ENCODE measurements at places on chromosomes 1 and 21.

DNA sequence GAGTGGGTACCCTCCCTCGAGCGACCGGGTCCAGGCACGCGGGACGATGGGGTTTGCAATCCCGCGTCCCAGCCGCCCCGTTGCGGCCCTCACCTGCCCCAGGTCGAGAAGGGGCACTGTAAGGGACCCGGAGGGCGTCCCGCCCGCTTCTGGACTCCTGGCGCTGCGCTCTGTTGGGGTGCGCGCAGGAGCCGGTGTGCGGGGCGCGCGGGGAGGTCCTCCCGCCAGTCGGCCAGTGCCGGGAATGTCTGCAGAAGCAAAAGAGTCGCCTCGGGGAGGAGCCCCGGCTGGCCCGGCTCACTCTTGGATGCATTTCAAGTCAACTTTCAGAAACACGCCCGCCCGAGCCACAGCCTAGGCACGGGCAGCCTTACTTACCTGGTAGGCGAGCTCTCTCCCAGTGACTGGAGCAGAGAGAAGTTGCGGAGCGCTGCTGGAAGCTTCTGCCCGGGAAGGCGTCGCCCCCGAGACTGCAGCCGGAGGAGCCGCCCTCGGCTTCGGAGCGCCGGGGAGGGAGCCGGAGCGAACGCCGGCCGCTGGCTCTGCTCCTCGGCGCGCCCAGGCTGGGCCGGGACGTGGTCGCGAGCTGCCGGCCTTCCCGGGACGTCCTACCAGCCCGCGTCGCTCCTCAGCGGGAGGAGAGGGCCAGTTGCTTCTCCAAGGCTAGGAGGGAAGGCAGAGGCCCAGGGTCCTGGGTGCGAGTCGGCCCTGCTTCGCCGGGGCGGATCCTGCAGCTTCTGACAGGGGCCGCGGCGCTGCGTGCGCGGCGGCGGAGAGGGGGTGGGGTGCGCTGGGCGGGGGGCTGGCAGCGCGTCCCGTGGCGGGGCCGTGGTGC lies at the start of gene LMX1A:
TSS of gene LMX1A (minus strand) at position 739 of the 835 bp plus-strand sequence. CDS start 1,156 bp downstream, outside the sequence.
- DNase-seq, result peak; percentile 62

DNA sequence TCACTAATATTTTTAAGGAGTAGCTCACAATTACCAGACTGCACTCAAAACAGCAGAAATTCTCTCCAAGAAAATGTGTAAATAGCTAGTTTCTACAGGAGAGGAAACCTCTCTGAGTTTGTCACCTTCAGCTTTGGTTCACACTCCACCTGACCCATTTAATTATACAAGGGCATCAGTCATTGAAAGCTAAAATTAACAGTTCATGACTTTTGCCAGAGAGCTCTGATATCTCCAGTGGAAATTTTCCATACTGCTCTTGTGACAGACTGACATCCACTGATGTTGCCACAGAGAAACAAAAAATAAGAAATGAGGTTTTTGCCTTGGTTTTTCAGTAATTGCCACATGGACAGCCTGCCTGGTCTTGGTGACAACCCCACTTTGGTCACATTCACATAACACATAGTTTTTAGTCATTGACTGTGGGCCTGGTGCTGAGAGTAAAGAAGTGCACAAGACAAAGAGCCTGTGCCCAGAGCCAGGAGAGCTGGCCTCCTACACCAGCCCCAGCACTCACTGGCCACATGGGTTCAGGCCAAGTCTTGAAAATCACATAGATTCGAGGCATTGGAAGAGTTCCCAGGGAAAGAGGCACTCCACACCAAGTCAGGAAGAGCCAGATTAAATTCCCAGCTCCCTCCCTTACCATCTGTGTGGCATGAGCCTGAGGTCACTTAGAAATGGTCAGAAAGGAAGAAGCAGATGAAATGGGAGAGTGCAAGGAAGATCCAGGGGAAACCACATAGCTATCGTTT lies 13.8 kb upstream of the SIM2 start:
- no peak for DNase-seq

- no peak for DNase-seq
Measured at GRCh38 chr1:115031595-115031994, 2.0 kb downstream of the TSHB start.

- DNase-seq, result no peak
Measured at GRCh38 chr21:37446552-37446951, 80.0 kb downstream of the DYRK1A start.

GRCh38 chr21:29601047-29601446 lies 302.3 kb downstream of the BACH1 start:
- DNase-seq, result no peak

GRCh38 chr21:42493109-42494060 lies 2.6 kb downstream of the RSPH1 start:
- DNase-seq, result no peak

GRCh38 chr21:36022427-36023091 lies 37.8 kb downstream of the SETD4 start:
- DNase-seq, result no peak

- DNase-seq, result no peak
Measured at GRCh38 chr1:10738061-10739058, 58.1 kb downstream of the CASZ1 start.

DNA sequence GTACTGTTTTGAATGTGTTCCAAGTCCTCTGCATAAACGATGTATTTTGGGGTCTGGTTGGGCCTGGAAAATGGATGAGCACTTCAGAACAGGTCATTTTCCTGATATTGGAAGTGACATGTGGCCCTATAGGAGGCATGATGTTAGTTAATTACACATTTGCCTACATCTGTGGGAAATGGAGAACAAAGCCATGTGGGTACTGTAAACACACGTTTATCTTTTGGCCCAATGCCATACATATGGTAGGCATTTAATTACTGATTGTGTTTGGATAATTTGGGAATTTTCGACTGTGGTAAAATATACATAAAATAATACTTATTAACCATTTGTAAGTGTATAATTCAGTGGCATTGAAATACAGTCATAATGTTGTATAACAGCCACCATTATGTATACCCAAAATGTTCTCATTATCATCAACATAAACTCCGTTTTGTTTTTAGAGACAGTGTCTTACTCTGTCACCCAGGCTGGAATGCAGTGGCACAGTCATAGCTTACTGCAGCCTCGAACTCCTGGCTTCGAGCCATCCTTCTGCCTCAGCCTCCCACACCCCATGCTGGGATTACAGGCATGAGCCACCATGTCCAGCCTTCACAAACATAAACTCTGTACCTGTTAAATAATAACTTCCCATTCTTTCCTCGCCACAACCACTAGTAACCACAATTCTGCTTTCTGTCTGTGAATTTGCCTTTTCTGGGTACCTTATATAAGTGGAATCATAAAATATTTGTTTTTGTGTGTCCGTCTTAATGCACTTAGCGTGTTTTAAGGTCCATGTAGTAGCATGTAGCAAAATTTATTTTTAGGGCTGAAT lies 11.9 kb upstream of the RNPEP start:
- no peak for DNase-seq

- DNase-seq, result no peak
Measured at GRCh38 chr21:45870421-45870820, 111.1 kb upstream of the COL6A1 start.

DNA sequence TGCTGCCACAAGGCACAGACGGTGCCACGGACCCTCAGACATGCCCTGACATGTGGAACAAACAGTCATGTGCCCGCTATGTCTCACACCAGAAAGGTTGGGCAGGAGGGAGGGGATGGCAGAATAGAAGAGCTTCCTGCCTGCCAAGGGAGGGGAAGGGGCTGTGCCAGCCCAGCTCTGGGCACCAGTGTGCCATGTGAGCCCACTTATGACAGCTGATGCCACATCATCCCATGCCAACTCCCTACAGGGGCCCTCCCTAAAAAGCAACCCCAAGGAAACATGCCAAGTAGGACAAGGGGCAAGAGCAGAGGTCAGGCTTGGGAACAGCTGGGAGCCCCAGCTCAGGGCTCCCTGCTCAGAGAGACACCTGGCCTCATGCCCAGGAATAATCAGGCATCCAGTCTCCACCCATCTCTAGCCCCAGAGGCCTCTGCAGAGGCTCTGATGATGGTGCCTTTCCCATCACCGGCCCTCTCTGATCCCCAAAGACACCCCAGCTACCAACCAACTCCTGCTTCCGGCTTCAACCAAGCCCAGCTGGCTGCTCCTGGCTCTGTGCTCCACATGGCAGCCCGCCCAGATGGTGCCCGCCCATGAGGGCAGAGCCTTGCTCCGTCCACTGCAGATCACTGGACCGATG lies 10.3 kb downstream of the ADGRB2 start:
- peak; percentile 53 for DNase-seq

- DNase-seq, result no peak
Measured at GRCh38 chr1:37482796-37483744, 8.7 kb downstream of the ZC3H12A start.

DNA sequence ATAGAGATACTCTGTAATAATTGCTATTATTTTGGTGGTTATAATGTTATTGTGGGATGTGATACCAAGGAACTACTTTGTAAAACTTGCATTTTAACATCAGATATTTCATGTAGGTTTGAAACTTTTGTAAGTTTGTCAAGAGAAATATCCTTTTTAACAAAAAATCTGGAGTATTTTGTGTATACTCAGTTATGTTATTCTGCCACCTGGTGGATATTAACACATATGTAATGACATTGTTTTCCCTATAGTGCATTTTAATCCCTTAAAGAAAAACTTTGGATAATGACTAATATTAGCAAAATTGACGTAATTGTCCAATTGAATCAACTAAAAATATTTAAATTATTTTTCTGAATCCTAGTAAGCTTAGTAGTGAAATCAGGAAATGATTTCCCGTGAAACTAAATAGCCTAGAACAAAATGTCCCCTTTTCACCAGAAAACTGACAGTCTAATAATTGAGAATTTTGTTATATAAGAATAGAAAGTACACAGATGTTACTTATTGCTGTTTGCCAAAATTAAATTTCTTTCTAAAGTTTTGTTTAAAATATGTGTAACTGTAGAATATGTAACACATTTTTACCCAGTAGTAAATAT lies 39.6 kb downstream of the KCTD3 start:
- peak; percentile 25 for DNase-seq

DNA sequence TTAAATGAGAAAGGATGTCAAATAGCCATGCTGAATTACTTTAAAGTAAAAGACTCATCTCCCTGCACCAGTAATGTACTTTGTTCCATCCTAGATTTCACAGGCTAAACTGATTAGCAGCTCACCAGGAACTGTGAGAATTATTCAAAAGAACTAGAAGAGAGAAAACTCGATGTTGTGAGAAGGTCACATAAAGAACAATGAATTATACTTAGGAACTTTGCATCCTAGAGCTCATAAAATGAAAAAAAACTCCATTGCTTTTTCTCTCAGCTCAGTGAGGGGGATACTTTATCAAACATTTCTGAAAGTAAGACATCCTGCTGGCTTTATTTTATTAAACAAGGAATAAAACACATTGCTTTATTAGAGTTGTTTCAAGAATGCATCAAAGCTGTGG lies 278.5 kb downstream of the MRPL39 start:
- no peak for DNase-seq

DNA sequence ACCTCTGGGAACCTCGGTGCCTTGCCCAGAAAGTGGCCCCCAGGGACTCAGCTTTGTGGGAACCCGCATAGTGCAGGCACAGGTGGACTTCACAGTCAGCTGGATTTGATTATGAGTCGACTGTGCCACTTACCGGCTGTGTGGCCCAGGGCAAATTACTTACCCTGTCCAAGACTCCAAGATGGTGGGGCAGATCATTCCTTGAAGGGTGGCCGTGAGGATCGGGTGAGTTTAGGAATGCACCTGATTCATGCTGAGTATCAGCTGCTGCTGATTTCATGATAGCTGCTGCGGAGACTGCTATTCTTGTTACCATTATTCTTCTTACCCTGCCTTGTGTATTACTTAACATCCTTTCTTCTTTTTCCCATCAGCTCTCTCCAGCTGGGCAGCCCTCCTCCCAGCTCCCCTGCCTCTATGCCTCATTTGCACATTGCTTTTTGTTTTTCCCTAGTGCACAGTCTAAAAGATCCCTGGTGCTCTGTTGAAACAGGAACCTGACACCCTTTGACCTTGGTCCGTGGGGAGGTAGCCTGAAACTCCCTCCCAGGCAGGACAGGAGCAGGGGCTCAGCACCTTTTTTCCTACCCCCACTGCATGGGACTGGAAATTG lies 40.5 kb upstream of the FHAD1 start:
- DNase-seq, result no peak

GRCh38 chr1:155801149-155801548 lies 55.9 kb downstream of the GON4L start:
- DNase-seq, result peak; percentile 21
